Activated naive CD8-positive, alpha-beta T cell treated with anti-CD3 and anti-CD28 coated beads, Interleukin-2, amount 50 U/mL, for 24 hours (primary cell): ENCODE measurements at places on chromosomes 11 and 22.

DNA sequence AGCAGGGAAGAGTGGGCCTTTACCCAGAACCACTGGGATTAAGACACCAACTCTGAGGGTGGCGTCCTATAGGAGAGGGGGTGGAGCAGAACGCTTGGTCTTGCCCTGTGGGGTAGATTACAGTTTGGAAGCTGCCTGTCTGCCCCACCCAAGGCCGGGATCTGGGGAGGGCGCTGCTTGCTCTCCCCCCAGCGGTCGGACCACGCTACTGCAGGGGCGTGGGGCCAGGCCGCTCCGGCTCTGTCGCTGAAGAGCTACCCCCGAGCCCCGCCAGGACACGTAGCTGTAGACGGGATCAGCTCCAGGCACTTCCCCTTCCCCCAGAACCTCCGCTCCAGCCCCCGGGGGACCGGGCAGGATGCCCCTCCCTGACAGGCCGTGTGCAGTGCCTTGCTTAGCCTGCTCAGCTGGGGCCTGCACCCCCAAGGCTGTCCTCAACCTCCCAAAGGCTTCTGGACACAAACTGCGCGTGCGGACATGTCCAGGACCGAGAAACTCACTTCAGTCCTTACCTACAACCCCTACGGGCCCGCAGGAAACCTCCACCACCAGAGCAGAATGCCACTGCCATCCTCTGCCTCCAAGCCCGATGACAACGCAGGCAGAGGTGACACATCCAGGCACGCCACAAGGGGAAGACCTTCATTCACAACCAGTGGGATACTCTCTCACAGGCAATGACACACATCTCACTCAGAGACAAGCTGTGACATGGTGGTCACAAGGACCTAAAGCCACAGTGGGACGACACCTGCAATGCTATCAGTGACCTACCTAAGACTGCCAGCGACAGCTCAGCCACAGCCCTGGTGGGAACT is 3.6 kb downstream of the AHNAK start:
- DNase-seq, result peak; percentile 85

- DNase-seq, result no peak
Observed at GRCh38 chr11:78795621-78796261, 221.1 kb upstream of the NARS2 start.

DNA sequence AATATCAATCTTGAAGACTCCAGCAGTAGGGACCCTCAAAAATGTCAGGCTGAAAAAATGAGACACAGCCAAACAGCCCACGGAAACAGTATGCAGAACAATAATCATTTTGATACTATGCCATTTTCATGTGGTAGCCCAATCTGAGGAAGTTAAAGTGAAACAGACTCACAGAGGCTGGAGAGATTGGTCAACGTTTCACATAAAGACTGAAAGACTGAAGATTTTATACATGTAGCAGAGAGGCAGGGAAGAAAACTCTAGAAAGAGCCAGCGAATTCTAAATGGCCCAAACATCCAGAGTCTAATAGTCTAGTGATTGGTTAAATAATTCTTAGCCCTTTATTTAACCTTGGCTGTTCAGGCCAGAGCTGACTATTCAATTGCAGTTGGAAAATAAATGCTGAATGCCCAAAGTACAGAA is 49.4 kb downstream of the MAML2 start:
- DNase-seq, result no peak

DNA sequence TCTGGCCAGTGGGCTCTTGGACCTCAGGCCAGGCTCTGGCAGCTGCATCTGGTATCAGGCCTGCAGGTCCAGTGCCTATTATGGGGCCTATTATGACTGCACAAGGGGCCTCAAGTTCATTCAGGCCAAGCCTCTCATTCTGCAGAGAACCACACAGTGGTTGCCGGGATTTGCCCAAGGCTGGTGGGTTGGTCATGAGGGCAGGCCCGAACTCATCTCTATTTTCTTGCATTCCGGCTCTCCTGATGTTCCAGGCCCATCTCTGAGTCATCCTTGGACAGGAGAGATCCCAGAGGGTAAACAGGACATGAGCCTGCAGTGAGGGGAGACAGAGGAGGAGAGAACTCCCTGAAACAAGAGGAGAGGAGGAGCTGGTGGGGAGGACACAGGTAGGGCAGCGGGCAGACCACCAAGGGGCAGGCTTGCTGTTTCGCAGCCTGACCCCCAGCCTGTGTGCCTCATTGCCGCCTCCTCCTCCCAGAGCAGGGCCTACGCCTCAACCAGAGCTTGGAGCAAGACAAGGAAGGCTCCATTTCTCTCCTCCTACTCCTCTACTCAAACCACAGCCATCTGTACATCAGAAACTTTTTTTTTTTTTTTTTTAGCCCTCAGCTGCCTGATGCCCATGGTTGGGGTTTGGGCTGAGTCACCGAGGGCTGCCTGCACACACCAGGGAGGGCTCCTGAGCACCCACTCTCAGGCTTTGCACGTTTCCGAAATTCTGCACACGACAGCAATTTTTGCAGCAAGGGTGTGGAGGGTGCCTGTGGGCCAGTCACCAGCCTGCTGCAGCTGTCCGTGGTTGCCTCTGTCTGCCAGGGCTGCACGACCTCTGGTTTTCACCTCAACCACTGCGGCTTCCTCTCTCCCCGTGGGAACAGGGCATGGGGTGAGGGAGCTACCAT is 12.7 kb upstream of the TREH start:
- peak; percentile 66 for DNase-seq

GRCh38 chr11:68028802-68029545 is 1.5 kb upstream of the NDUFS8 start:
- DNase-seq, result no peak

GRCh38 chr22:17944256-17944655 is 80.1 kb downstream of the MICAL3 start:
- DNase-seq, result no peak

- no peak for DNase-seq
Observed at GRCh38 chr22:22730655-22731373, 86.4 kb downstream of the GGTLC2 start.

DNA sequence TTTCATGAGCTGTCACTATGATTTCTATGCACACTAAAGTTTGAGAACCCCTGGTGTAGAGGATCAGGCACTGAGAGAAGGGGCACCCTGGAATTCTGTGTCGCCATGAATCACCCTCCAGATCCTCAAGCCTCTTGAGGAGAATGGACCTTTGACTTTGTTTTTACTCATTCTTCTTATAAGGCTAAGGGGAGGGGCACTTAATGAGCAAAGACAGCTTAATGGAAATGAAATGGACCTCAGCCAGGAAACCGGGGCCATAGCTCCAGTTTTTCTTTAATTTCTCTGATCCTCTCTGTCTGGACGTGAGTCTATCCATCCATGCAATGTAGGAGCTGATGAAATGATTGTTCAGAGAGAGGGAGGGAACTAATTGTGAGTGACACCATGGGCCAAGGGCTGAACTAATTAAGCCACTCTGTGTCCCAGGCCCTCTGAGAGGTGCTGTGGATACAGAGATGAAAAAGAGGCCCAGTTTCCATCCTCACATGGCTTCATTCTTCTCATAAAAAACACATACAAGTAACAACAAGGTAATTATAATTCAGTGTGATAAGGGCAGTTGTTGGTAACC is 32.8 kb downstream of the OR2AT4 start:
- no peak for DNase-seq

DNA sequence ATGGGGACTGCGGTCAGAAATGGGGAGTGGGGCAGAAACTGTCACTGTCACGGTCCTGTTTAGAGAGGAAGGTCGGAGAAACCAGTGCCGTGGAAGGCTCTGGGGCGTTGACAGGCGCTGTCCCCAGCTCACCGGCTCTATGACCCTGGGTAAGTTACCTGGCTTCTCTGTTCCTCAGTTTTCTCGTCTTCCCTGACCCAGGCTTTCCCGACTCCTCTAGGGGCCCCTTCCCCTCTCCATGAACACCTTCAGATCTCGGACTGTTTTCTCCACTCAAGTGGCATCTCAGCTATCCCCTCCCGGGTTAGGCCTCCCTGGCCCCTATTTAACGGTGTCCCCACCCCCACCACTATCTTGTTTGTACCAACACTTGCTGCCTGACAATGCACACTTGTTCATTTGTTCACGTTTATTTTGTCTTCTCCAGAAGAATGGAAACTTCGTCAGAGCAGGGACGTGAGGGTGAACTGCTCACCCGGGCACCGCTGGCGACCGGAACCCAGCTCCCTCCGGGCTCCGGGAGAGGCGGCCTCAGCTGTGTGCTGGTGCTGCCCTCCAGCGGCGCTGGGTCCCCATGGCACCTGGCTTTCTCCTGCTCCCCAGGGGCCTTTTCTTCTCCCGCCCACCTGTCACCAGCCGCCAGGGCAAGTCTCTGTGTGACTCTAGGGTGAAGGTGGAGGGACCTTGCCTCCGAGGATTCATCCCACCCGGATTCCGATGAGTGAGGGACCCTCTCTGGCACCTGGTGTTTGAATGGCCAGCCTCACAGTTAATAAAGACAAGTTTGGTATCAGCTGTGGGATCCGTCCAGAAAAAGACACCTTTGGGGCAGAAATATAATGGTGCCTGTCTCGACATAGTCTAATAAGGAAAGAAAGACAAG is 33.1 kb upstream of the SLC35C1 start:
- peak; percentile 92 for DNase-seq

GRCh38 chr11:113305440-113306336 is 8.7 kb upstream of the TTC12 start:
- peak; percentile 70 for DNase-seq

DNA sequence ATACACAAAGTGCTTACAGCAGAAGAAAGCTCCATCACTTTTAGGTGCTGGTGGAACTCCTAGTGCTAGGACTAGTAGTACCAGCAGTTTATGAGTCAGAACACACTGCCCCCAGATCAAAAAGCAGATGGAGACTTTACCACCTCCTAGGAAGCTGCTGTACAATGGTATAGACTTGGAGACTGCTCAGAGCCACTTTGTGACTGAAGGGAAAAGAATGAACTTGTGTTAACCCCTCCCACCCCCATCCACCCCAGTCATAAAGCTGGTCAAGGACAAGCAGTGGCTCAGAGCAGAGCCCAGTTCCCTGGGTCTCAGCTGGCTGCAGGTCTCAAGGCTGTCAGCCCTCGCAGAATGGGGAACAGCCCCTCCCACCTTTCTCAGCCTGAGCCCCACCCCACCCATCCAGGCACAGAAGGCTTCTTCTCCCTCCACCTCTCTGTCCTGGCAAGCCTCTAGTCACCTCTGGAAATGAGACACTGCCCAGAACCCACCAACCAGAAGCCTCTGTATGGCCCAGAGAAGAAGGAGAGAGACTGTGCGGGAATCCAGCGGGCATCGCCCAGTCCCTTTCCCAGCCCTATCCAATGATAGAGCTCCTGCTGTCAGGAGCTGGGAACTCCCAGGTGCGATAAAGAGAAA is 23.8 kb downstream of the PACSIN2 start:
- DNase-seq, result no peak

DNA sequence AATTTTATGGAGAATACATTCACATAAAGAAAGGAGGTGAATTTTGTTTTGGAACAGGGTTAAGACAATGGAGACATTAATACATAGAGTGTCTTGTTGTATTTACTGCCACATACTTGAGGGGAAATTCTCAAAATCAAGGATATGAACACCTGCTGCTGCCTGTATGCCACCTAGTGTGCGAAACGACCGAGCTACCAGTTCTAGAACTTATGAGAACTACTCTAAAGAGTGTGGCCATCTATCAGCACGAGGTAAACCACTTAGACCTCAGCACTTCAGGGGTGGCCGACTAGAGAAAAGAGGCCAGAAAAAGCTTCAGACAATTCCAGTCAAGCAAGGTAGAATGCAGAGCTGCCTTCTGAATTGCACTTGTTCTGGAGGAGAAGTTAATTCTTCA is 1.5 kb upstream of the AGBL2 start:
- DNase-seq, result no peak

DNA sequence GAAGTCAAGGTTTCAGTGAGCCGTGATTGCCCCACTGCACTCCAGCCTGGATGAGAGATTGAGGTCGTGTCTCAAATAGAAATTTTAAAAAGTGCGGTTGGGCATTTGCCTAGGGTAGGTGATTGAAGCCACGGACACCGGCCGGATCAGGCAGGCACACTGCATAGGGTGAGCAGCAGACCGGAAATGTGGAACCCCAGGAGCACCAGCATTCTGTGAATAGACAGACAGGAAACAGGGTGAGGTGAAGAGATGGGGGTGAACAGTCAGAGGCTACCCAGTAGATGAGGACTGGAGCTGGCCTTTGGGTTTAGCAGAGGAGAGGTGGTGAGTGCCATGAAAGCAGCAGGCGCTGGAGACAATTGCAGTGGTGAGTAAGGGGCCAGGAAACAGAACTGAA is 43.5 kb downstream of the PPFIA1 start:
- no peak for DNase-seq

GRCh38 chr11:59218319-59218718 is 5.6 kb upstream of the MPEG1 start:
- no peak for DNase-seq

DNA sequence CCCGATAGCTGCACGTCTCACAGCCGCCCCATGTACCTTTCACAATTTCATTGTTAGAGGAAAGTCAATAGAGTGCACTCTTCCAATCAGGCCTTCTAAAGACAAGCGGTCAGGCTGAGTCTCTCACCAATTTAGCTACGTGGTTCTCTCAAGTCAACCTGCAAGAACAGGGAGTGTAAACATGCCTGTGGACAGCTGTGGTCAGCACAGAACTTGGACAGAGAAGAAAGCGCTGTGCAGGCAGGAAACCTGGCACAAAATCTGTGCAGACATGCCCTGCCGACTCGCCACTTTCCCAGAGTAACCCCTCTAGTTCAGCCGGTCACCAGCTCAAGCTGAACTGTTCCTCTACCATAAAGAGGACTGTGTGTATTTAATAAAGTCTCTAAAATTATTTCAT is 39.5 kb downstream of the CHKA start:
- DNase-seq, result no peak

DNA sequence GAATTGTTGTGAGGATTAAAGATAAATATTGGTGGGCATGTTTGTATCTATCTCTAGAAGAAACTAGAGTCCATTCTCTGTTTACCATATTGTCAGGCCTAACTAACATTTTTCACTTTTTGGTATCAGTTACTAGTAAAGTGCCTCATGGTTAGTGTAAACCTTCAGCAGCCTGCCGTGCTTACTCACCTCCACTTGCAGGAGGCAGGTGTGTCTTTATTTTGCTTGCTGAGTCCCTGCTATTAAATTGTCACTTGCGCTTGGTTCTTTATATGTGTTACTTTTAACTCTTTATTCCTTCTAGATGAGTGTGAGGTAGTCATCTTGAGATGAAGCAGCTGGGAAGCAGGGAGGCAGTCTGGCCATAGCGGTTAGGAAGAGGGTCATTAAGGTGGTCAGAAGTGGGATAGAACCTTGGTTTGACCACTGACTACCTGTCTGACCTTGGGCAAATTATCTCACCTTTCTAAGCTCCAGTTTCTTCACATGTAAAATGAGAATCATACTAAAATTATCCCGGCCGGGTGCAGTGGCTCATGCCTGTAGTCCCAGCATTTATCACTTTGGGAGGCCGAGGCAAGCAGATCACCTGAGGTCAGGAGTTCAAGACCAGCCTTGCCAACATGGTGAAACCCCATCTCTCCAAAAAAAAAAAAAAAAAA is 21.2 kb downstream of the PPP6R3 start:
- no peak for DNase-seq

- DNase-seq, result no peak
Observed at GRCh38 chr11:86191874-86192273, 52.7 kb upstream of the EED start.

GRCh38 chr11:1728301-1728700 is 22.1 kb downstream of the IFITM10 start:
- no peak for DNase-seq

GRCh38 chr11:112453601-112454577 is 193.2 kb upstream of the PLET1 start:
- DNase-seq, result peak; percentile 58

- DNase-seq, result peak; percentile 12
Observed at GRCh38 chr22:25111579-25112517, 87.8 kb upstream of the CRYBB3 start.

- no peak for DNase-seq
Observed at GRCh38 chr11:68074584-68075352, 35.9 kb downstream of the TCIRG1 start.

GRCh38 chr11:119473901-119474681 is 51.1 kb upstream of the THY1 start:
- no peak for DNase-seq
